CD14-positive monocyte (primary cell): ENCODE measurements at places on chromosomes 13 and 19.
A peak's percentile ranks its signal among the peaks of the same experiment; 100 is the strongest.

GRCh38 chr13:71169180-71169579, 697.8 kb downstream of the DACH1 start:
- DNase-seq, result no peak

GRCh38 chr19:18802354-18802753, 11.2 kb upstream of the COMP start:
- no peak for DNase-seq

- DNase-seq, result no peak
Observed at GRCh38 chr13:31038834-31039552, 106.5 kb downstream of the TEX26 start.

- DNase-seq, result no peak
Observed at GRCh38 chr13:24217601-24218281, 57.2 kb downstream of the SPATA13 start.

DNA sequence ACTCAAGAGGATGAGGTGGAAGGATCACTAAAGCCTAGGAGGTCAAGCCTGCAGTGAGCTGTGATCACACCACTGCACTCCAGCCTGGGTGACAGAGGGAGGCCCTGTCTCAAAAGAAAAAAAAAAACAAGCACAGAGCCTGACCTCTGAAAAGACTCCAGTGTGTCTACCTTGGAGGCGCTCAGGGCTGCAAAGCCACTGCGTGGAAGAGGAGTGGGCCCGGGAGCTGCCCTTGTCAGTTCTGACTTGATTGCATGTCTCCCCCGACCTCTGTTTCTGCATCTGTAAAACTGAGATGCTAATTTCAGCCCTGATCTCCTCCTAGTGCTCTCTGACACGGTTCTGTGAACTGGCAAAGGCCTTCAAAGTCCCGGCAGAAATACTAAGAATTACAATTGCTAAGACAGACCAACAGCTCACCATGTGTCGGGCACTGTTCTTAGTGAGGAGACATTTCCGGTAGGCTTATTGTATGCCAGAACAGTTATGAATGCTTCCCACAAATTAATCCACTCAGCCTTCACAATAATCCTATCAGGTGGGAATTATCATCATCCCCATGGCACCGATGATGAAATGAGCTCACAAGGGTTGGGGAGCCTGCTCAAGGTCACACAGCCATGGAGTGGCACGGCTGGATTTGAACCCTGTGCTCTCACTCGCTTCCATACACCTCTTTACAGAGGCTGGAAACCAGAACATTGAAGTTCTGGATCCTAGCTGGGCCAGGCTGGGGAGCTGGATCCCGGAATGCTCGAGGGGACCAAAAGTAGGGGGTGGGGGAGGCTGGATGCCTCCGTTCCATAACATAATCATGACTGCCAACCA, 3.5 kb downstream of the AKT2 start:
- DNase-seq, result no peak

DNA sequence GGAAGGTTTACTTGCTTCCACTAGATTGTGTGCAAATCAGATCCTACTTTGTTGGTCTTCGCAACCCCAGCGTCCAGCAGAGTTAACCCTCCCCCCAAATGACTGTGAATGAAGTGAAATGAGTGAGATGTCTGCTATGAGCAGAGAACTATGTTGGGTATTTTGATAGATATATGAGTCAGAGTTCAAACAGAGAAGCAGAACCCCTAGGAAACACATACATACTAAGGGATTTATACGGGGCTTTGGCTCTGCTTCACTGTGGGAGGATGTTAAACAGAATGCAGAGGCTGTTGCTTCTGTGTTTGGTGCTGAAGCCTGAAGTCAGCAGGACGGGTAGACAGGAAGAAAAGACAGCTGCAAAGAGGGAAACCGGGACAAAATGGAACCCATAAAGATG, 197.0 kb downstream of the MZT1 start:
- DNase-seq, result no peak

GRCh38 chr13:98761986-98762616, 9.6 kb upstream of the SLC15A1 start:
- DNase-seq, result no peak

GRCh38 chr19:34503531-34504272, 22.1 kb downstream of the WTIP start:
- DNase-seq, result no peak

DNA sequence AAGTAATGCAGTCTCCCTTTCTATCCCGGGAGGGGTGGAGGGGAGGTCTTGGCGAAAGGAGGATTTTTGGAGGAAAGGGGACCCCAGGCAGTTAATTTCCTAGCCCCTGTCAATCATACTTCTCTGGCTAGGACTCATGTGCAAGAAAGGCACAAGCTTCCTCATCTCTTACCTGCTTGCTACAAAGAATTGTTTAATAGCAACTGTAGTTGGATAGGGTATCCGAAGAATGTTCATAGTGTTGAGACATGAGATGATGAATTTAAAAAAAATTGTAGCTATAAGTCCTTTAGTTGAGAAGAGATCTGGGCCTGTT, 525 bp downstream of the BORA start:
- no peak for DNase-seq

- no peak for DNase-seq
Observed at GRCh38 chr13:79380997-79381396, 25.1 kb downstream of the RBM26 start.

DNA sequence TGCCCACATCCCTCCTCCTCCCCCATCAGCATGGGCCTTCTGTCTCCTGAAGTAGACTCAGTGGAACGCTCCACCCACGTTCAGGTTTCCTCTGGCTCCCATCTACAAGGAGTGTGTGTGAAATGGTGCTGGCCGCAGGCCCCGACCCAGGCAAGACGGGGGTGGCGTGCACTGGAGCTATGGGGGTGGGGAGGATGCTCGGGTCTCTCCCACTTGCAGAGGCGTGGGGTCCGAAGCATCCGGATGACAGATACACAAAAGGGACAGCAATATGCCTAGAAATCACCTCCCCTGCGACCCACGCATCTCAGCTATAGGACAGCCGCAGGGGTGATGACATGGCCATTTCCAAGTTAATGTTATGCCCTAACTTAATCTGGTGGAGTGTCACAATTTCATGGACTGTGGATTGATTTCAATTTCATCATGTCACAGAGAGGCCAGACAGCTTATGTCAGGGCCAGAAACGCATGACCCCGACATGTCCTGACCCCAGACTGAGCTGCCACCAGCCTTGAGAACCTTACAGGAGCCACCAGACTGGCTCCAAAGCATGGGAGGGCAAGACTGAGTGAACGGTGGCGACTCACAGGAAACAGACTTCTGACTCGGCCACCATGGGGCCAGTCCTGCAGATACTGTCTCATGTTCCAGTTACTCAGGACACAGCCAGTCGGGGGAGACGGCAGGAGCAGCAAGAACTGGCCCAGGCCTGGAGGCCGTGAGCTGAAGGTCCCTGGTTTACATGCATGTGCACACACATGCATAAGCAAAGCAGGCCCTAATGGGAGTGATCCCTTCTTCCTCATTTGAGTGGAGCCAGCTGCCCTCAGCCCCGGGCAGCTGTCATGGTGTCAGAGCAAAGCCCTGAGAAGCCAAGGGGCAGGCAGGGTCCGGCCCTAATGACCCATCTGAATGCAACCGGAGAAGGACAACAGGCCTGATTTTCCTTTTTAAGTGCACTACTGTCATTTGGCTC, 82.2 kb downstream of the SLC7A1 start:
- no peak for DNase-seq

- DNase-seq, result no peak
Observed at GRCh38 chr19:13859361-13859880, 17.5 kb upstream of the NANOS3 start.

DNA sequence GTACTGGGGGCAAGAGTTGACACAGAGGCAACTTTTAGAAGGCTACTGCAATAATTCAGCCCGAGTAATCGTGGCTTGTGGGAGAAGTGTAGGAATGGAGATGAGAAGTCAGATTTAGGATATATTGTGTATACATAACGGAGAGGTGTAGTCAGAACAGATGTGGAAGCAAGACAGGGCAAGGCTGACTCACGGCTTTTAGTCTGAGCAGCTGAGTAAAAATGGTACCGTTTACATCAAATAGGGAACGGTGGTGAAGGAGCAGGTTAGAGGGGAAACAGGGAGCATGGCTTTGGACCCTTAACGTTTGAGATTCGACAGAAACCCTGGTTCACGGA, 796 bp upstream of the LSM14A start:
- peak; percentile 41 for DNase-seq

- no peak for DNase-seq
Observed at GRCh38 chr19:33606556-33606955, 15.2 kb upstream of the CHST8 start.

- DNase-seq, result peak; percentile 8
Observed at GRCh38 chr13:44932850-44933251, 56.4 kb downstream of the NUFIP1 start.
